ENCODE measurements at places on chromosomes 12 and 14.

- DNase-seq, result no peak
These were observed 15.1 kb upstream of the MARK3 start for GRCh38 chr14:103370087-103370486.

DNA sequence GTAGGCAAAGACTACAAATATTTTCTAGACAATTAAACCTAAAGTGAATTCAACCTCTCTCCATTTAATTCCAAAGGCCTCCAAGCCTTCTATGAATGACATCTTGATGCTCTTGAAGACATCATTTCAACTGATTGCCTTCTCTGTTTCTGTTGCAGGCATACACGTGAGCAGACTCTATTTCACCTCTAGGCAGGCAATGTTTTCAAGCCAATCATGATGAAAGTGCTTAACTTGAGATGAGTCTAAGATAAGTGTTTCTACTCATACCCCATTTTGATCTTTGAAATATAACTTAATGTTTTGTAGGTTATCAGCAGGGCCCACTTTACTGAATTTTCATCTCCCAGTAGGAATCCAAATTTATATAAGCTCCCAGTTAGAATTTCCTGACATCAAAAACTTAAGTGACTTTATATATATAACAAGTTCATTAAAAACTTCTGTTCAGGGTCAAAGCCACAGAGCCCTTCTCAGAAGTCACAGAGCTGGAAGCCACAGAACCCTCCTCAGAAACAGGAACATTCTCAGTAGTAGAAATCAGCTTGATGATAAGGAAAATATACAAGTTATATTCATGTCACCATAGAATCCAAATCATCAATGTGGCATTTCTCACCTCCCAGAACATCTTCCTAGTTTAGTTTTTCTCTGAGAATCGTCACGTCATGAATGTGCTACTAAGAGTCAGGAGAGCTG, 108.5 kb downstream of the PHLDA1 start:
- no peak for DNase-seq

GRCh38 chr12:138898-139534, 72.4 kb downstream of the IQSEC3 start:
- no peak for DNase-seq

GRCh38 chr14:40368314-40368713, 936.1 kb upstream of the FBXO33 start:
- no peak for DNase-seq

DNA sequence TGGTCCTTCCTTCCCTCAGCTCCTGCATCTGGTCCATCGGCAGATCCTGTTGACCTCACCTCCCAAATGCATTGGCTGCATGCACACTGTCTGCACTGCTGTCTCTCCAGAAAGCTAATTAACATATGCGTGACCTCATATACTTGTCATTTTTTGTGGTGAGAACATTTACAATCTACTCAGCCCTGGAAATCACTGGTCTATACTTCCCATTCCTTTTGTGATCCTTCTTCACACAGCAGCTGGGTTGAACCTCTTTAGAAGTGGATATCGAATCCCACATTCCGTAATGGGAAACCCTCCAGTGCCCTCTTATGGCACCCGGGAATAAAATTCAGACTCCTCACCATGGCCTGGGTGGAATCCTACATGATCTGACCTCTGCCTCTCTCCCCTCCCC, 45.0 kb downstream of the SMOC1 start:
- no peak for DNase-seq

DNA sequence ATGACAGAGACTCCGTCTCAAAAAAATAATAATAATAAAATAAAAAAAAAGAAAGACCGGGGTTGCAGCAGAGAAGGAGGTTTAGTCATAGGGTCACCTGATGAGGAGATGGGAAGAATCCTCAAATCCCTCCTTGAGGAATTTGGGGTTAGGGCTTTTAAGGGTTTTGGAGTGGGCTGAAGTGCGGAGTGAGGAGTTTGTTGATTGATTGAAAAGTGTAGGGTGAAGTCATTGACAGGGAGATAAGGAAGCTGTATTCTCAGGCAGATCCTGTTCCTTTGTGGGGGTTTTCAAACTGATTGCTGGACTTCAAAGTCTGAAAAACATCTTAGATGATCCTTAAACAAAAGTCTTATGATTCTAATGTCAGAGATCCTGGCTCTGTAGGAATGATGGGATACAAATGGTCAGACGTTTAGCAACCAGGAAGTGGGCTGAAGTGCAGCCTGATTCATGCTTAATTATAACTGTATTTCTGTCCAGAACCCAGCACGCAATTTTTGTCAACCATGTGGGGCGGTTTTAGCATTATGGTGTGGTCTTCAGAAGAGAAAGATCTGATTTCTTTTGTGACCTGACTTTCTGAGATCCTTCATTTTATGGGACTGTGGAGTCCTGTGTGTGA, 16.0 kb downstream of the FNTB start:
- DNase-seq, result no peak

DNA sequence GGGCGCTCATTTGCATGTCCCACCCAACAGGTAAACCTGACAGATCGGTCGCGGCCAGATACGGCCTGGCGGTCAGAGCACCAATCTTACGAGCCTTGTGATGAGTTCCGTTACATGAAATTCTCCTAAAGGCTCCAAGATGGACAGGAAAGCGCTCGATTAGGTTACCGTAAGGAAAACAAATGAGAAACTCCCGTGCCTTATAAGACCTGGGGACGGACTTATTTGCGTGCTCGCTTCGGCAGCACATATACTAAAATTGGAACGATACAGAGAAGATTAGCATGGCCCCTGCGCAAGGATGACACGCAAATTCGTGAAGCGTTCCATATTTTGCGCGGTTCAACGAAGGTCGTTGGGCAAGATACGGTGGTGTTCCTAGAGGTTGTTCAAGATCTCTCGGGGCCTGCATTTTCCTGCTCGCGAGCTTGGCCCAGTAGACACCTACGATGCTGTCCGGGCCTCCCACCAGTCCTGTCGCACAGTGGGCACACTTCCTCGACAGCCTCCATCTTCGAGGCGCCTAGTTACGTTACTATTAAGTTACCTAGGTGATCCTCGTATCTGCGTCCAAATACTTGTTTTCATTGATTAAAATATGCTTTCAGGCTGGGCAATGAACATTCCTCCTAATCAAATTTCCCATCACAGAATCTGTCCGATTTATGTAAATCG, at the start of gene RNU6-7:
Gene RNU6-7, plus strand, starts transcription at position 230 of the 675 bp plus-strand sequence.
- DNase-seq, result no peak

DNA sequence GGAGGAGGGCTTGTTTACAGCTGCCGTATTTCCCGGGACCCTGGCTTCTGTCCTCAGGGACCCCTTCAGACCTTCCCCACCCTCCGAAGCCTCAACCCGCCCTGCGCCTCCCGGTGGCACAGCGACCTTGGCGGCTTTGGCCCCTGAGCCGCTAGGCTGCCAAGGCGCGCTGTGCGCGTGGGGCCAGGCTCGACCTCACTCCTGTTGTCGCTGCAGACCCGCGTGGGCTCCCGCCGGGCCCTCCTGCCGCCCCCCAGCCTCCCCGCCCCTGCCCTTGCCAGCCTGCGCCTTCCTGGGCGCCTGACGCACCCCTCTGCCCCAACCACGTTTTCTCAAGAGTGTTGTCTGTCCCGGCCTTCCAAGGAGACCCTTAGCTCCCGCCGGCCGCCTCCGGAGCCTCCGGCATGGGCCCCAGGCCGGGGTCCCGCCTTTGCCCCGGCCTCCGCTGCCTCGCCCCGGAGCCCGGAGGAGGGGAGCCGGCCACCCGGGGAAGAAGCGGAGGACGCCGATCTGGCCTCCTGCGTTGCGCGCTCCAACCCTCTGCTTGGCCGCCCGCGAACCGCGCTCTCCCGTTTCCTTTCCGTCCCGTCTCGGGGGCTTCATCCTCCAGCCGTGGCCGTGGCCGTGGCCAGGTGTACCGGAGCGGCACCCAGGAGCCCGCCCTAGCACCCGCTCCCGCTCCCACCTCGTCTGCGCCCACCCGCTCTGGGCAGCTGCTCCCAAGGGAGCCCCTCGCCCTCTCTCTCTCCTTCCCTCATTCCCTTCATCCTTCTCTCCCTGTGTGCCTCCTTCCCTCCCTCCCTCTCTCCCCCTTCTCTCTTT, 19.9 kb downstream of the PPP2R5C start:
- DNase-seq, result no peak

- DNase-seq, result no peak
These were observed 117.6 kb downstream of the SLC25A47 start for GRCh38 chr14:100440758-100441203.

- peak; percentile 87 for DNase-seq
These were observed 295.7 kb upstream of the PRKD1 start for GRCh38 chr14:30223385-30223785.
